ENCODE measurements at places on chromosomes 11 and 22.

DNA sequence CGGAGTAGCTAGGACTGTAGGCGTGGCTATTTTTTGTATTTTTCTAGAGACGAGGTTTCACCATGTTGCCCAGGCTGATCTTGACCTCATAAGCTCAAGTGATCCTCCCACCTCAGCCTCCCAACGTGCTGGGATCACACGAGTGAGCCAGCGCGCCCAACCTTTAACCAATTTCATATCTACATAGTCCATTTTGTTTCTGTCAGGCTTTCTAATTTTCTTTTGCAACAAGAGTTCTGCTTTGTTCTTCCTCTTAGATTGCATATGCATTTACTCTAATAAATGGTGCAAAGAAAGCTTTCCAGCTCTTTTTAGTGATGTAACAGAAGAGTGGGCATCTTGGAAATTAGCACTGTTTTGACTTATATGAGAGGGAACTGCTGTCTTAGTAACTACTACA lies 13.3 kb downstream of the RTN3 start:
- no peak for DNase-seq

DNA sequence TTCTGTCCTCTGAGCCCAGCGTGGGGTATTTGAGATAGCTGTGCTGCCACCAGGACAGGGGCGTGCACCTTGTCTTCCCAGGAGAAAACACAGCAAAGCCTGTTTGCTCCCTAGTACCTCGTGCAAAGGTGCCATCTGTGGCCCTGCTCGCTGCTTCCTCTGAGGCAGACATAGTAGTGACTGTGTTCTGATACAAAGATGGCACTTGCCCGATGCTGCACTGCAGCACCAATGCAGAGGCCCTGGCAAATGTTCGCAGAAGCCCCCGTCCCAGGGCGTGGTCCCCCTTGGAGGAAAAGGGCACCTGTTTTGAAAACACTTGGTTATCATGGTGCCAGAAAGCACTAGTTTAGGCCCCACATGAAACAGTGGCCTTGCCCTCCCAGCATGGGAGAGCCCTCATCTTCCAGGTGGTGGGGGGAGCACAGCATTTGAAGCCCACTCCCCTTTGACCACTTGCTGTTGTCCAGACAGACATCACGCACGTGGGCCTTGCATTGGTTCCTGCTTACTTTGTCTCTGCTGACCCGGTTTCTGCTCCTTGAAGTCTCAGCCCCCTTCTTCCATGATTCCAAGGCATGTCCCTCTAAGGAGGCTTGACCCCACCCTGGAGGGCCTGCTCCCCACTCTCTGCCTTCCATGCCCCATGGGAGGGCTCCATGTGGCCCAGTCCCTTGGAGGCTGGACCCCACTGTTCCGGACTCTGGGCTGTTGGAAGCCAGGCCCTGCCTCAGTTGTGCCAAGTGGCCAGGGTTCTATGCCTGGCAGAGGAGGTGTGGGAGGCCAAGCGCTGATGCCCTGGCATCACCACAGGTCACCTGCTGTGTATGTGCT lies 109.4 kb downstream of the KCNQ1OT1 start:
- DNase-seq, result no peak

GRCh38 chr22:38755911-38756532 lies at the start of gene SUN2:
SUN2 (minus strand) TSS chr22:38755998; CDS start chr22:38752628, 3,370 bp downstream.
- DNase-seq, result peak; percentile 83

- DNase-seq, result no peak
Measured at GRCh38 chr11:74282914-74283371, 28.5 kb downstream of the P4HA3 start.

DNA sequence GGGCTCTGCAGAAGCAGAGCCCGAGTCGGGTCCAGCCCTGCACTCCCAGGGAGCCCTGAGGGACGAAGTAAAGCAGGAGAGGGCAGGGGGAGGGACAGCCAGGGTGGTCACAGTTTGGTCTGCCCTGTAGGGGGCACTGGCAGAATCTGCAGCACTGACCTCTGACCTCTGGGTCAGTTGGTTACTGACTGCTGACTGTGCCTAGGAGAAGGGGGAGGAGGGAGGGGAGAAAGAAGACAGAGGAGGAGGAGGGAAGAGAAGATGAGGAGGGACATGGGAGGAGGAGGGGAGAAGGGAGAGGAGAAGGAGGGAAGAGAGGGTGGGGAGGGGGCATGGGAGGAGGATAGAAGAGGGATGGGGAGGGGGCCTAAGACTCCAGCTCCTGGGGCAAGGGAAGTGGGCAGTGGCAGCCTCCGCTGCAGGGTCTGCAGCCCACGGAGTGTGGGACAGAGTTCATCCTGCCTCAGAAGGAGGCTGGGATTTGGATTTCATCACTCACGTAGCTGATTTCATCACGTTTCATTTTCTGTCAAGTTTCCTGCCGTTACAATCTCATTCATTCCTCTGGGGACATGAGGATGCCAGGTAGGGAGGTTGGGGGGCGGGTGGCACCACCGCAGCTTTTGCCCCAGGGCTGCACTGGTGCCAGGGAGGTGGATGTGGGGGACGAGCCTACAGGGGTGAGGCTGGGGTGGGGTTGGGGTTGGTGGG lies 55.2 kb downstream of the FLRT1 start:
- peak; percentile 63 for DNase-seq

GRCh38 chr11:61922539-61922938 lies 5.2 kb upstream of the RAB3IL1 start:
- peak; percentile 84 for DNase-seq

GRCh38 chr11:126830216-126830806 lies 170.3 kb downstream of the KIRREL3 start:
- peak; percentile 65 for DNase-seq

GRCh38 chr11:67437082-67437808 lies at the start of gene PTPRCAP:
PTPRCAP (minus strand) TSS chr11:67437682; CDS start chr11:67437619, 63 bp downstream.
- DNase-seq, result no peak

DNA sequence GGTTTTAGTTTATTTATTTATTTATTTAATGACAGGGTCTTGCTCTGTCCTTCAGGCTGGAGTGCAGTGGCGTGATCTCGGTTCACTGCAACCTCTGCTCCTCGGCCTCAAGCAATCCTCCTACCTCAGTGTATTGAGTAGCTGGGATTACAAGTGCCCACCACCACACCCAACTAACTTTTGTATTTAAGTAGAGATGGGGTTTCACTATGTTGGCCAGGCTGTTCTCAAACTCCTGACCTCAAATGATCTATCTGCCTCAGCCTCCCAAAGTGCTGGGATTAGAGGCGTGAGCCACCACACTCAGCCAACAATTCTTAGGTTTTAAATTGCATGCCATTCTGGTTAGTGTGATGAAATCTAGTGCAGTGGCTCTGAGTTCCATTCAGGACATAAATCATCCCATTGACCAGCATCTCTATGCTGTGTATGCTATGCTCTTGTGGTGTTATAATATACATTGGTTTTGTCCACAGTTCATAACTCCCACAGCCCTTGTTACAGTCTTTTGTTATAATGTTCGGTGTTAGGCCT lies 28.5 kb downstream of the ZNF280B start:
- peak; percentile 35 for DNase-seq

- no peak for DNase-seq
Measured at GRCh38 chr22:35641494-35642120, 6.6 kb upstream of the APOL6 start.

GRCh38 chr11:105466582-105467228 lies 143.2 kb upstream of the GRIA4 start:
- DNase-seq, result peak; percentile 6

DNA sequence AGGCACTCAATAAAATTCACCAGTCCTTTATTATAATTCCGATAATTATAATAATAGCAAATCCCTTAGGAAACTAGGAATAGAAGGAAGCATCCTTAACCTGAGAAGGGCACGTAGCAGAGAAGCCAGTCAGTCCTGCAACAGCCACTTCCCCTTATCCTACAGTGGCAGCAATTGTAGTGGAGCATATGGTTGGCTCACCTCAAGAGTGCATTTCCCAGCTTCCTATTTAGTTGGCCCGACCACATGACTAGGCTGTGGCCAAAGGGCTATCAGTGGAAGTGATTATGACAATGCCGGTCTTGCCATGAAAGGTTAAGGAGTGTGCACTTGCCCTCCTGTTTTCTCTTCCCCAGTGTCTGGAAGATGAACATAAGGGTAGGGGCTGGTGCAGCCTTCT lies 27.0 kb downstream of the TESMIN start:
- DNase-seq, result no peak

DNA sequence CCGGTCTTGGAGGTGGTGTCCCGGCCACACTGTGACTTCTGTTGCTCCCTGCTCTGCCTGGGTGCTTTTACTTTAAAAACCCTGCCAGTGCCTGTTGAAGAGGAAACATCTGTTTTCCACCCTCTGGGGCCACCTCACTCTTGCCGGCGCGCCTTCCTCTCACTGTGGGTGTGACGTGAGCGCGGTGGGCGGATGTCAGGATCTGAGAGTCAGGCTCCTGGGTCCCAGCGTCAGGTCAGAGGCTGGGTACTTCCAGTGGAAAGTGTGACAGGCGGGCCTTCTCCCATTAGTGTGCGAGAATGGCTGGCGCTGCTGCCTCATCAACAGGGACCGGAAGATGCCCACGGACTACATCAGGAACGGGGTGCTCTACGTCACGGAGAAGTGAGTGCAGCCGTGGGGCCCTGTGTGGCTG lies 54.2 kb downstream of the GRAMD4 start:
- DNase-seq, result no peak

- peak; percentile 40 for DNase-seq
Measured at GRCh38 chr11:7606496-7606895, 66.8 kb downstream of the CYB5R2 start.

DNA sequence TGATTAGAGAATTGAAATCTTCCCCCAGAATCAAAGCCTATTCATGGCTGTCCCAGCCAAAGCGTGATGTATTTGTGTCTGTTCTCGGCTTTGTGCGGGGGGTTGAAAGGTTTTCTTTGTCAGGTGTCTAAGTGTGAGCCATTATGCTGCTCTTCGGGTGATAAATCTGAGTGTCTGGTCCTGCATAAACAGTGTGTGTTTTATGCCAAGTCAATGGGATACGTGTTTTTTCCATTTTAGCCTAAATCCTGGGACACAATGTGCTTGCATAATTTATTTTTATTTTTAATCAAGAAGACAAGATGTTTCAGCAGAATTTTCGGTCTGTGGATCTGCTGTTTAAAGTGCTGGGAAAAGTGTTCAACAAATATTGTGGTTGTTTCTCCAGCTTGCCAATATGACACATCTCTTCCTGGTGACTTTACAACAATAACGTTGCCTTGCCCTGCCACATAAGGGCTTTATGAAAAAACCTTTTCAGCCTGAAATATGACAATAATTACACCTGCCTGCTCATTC lies 267.8 kb downstream of the TBC1D22A start:
- peak; percentile 45 for DNase-seq

DNA sequence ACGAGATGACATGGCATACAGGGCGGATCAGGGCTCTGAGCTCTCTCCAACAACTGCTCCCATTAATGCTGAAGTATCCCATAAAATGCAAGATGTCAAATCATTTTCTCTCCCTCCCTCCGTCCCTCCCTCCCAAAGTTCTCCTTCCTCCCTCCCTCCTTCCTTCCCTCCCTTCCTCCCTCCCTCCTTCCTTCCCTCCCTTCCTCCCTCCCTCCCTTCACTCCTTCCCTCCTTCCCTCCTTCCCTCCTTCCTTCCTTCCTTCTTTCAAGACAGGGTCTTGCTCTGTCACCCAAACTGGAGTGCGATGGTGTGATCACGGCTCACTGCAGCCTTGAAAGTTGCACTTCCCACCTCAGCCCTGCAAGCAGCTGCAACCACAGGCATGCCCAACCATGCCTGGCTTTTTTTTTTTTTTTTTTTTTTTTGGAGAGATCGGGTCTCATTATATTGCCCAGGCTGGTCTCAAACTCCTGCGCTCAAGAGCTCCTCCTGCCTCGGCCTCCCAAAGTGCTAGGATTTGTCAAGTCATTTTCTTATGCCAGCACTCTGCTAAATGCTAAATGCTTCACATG lies 38.2 kb downstream of the TXN2 start:
- DNase-seq, result peak; percentile 41

DNA sequence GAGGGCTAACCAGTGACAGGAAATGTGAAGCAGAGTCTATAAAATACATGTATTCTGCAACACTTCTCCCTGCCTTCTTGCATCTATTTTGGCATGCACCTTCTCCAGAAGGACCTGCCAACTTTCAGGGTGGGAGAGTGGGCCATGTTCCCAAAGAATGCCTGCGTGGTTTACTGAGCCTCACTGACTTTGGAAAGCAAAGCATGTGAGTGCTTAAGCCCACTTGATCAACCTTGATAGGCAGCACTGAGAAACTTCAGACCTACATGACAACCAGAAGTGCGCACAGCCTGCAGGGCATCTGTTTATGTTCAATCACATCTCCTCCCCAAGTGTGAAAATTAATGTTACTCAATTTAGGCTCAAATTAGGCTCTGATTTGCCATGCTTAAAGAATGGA lies 69.2 kb downstream of the AMOTL1 start:
- no peak for DNase-seq

DNA sequence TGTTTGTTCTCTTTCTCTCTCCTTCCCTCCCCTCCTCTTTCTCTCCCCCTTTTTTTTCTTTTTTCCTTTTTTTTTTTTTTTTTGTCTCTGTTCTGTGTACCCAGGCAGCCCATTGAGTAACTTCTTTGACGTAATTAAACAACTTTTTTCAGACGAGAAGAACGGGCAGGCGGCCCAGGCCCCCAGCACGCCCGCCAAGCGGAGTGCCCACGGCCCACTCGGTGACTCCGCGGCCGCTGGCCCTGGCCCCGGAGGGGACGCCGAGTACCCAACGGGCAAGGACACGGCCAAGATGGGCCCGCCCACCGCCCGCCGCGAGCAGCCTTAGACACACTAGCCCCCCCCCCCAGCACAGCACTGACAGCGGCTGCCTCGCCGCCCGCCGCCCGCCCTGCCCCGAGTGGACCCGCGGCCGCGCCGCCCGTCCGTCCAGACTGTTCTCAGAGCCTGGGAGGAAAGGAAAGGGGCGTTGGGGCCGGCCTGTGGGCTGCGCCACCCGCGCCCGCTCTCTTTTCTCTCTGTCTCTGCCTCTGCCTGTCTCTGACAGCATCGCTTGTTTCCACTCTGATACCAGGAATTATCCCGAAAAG lies 26.1 kb downstream of the MOB2 start:
- DNase-seq, result no peak

DNA sequence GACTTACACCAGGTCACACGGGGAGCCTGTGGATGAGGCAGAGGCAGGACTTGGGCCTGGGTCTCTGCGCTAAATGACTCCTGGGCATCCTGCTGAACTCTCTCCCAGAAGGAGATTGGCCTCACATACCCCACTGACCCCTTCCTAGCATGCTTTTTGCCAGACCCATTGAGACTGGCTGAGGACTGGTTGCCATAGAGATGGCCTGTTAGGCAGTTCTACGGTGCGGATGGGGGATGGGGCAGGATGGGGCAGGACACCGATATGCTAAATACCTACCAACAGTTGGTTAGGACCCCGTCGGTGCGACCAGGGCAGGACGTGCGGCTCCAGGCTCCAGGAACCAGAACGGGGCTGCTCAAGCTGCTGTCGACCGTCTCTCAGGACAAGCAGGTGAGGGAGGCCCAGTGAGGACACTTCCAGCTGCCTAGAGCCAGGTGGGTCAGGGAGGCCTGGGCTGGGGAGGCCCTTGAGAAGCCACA lies at the start of gene TSGA10IP:
TSGA10IP (plus strand) TSS at position 51 of the 482 bp plus-strand sequence; CDS start at position 247, 196 bp downstream.
- DNase-seq, result no peak
